ENCODE measurements at places on chromosomes 7 and 10. TPM values are rescaled to one million over a fixed set of nuclear protein-coding genes. Genes with fewer than 3 reads are reported as not detected.

- no peak for DNase-seq
- H3K4me1 ChIP-seq: no peaks in the 10 kb centered on the region
- H3K27ac ChIP-seq: no peak overlapping the region
- H3K4me3 ChIP-seq: no peak overlapping the region
- no peaks in the 10 kb centered on the region for H3K27me3 ChIP-seq
These were observed 203.0 kb upstream of the SLC26A5 start for GRCh38 chr7:103649052-103649451.

DNA sequence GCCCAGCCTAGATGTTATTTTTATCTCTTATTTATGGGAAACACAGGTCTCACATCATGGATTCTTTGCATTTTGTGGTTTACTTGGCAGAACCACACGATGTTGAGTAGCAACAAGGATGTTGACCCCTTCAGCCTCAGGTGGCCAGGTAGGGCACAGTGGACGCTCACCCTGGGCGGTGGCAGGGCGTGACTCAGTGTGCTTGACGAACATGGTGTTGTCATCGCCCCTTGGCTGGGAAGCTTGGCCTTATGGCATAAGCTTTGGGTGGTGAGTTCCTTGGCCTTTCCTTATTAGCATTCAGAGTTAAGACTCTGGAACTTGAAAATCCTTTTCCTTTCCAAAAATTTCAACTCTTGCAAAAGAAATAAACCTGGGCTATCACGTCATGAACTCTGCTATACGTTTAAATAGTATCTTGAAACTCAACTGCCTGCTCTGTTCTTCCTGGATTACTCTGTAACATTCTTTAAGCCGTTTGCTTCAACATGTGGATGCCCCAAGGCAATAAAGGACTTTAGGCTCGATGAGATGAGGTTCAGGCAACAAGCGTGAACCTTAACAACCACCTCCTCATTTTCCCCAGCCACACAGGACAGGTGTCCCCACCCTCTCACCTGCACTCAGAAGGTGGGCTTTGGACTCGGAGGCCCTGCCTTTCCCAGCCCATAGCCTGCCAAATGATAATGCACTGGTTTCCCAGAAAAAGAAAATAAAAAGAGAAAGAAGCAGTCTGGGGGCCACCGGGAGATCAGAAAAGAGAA is 22.5 kb upstream of the ECHDC3 start:
- H3K27ac ChIP-seq: no peak overlapping the region
- DNase-seq: no peak
- H3K4me3 ChIP-seq: no peak overlapping the region
- no peaks in the 10 kb centered on the region for H3K27me3 ChIP-seq
- no peaks in the 10 kb centered on the region for H3K36me3 ChIP-seq

TSPAN12 gene
- 25.3 TPM for total RNA-seq

OPN4 gene
- total RNA-seq: not detected

Data from heart left ventricle (tissue), 16 donors.